Effector memory CD8-positive, alpha-beta T cell (primary cell): ENCODE measurements at places on chromosomes 11 and 22.

DNA sequence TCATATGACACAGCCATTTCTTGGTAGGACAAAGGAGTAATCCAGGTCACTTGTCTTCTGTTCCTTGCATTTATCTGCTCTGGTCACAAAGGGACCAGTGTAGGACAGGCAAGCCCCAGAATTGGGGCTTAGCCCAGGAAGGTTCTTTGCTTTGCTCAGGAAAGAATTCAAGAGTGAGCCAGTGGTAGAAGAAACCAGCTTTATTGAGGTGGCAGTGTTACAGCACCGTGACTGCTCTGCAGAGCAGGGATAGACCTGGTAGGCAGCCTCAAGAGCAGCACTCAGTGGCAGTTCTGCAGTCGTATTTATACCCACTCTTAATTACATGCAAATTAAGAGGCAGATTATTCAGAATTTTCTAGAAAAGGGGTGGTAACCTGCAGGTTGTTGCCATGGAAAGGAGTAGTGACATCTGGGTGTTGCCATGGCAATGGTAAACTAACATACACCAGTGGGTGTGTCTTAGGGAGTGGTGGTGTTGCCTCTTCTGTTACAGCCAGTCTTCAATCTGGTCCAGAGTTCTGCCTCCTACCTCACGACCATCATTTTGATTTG, 84.9 kb upstream of the RAB1B start:
- DNase-seq = no peak

GRCh38 chr22:32016081-32016480, 27.0 kb upstream of the SLC5A1 start:
- DNase-seq = no peak

DNA sequence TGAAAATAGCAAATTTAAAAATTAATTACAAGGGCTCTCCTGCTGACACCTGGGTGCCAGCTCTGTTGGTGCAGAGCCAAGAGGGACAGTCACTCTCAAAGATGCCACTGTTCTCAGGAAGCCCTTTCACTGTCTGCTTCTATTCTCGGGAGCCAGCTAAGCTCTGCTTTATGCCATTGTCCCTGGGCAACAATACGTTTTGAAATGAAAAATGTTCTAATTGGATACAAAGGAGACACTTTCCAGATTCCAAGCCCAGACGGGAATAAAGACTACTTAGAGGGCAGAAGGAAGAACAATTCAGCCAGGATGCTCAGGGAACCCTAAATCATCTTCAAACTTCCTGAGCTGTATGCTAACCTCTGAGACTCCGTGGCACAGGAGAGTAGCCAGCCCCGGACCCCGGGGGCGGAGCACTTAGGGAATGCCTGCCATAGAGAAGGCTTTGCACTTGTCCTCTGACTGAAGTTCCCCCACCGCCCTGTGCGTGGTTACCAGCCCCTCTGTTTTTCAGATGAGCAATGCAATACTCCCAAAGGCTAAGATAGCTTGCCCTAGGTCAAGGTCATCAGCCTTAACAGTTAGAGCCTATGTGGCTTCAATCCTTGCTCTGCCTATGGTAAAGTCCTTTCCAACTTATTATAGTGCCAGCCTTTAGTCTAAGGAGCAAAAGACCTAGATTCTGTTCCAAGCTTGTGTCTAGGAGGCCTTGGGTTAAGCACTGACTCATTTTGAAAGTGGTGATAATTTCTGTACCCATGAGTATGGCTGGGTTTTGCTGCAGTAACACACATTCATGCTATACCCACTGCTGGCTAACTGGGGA, 150.9 kb downstream of the CACNA1I start:
- DNase-seq = no peak

GRCh38 chr11:86182976-86183584, 61.5 kb upstream of the EED start:
- peak; percentile 33 for DNase-seq

- DNase-seq = peak; percentile 79
Observed at GRCh38 chr11:64803158-64803845, at the start of gene MAP4K2. Gene MAP4K2, minus strand, starts transcription at chr11:64803214. Its CDS starts 65 bp downstream, at chr11:64803149.

- DNase-seq = no peak
Observed at GRCh38 chr22:37894939-37895670, 11.0 kb upstream of the MICALL1 start.
